Activated CD4-positive, alpha-beta T cell treated with anti-CD3 and anti-CD28 coated beads for 48 hours (primary cell): ENCODE measurements at places on chromosomes 12 and 14.

- DNase-seq = no peak
Observed at GRCh38 chr12:89166525-89166934, 185.8 kb downstream of the DUSP6 start.

DNA sequence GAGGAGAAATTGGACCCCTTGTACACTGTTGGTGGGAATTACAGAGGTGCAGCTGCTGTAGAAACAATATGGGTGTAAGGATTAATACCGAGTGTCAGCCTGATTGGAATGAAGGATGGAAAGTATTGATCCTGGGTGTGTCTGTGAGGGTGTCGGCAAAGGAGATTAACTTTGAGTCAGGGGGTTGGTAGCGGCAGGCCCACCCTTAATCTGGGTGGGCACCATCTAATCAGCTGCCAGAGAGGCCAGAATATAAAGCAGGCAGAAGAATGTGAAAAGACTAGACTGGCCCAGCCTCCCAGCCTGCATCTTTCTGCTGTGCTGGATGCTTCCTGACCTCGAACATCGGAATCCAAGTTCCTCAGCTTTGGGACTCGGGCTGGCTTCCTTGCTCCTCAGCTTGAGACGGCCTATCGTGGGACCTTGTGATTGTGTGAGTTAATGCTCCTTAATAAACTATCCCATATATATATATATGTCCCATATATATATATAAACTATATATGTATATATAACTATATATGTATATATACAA lies 38.4 kb upstream of the PPP2R5C start:
- DNase-seq = no peak

DNA sequence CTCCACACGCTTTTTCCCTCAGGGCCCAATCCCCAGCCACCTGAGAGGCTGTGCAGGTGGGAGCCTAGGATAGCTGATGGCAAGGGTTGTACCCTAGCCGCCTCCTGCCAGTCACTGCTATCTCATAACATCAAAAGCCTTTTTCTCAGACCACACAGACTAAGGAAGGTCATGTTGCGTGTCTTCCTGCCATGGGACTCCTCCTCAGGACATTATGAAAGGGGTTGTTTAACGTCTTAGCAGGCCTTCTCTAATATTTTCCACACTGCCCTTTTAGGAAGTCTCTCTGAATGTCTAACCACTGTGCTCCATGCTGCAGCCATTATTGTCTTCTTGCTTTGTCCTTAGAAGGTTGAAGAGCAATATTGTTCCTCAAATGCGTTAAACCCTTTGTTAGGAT lies 7.6 kb upstream of the SMUG1 start:
- DNase-seq = no peak

- peak; percentile 19 for DNase-seq
Observed at GRCh38 chr12:76083246-76083903, 1.1 kb downstream of the NAP1L1 start.

DNA sequence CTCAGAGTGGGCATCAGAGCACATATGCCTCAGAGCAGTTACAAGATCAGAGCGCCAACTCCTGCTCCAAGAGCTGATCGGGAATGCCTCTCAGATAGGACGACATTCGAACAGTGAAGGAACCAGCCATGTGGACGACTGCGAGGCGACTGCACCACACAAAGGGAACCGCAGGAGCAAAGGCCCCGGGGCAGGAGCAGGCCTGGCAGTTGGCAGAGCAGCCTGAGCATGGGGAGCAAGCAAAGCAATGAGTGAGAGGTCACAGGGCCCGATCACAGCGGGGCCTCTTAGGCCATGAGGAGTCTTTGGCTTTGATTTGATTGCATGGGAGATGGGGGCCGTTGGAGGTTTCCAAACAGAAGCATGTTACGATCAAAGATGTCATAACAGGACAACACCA lies 90.3 kb downstream of the LGMN start:
- DNase-seq = no peak

GRCh38 chr12:99552022-99552421 lies 95.5 kb upstream of the GARIN6 start:
- no peak for DNase-seq

GRCh38 chr14:98886982-98887381 lies 385.0 kb downstream of the BCL11B start:
- no peak for DNase-seq

GRCh38 chr12:54959291-54960018 lies 25.1 kb downstream of the TESPA1 start:
- no peak for DNase-seq

DNA sequence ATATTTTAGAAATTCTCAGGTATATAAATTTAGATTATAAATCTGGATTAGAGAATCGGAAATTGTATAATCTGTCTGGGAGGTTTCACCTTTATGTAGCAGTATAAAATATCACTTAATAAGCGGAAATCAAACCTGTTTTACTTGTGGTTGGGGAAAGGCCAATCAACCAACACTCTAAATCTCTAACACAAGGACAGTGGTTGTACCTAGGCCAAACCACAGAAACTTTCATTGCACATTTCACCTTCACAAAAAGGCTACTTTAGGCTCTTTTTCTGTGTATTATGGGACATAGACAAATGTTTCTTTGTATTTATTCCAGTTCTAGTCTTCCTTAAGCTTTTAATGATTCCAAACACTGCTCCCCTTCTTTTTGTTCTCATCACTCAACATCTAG lies 19.8 kb downstream of the ERH start:
- no peak for DNase-seq

- DNase-seq = no peak
Observed at GRCh38 chr14:104652386-104652785, 37.0 kb upstream of the INF2 start.

DNA sequence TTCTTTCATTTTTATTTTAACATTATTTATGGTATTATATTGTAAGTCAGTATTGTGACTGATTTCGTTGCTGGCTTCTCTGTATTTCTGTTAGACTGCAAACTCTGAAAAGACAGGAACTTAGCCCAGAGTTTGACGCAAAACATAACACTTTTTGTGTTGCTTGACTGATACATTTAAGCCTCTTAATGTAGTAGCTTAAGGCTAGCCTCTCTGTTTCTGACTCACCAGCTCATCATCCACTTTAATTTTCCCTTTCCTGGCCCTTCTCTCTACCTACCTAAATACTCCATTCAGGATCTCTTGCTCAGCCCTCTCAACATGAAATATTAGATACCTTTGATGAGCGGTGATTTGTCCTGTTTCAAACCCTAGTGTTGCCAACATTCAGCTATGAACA lies 420.6 kb downstream of the LRFN5 start:
- no peak for DNase-seq

DNA sequence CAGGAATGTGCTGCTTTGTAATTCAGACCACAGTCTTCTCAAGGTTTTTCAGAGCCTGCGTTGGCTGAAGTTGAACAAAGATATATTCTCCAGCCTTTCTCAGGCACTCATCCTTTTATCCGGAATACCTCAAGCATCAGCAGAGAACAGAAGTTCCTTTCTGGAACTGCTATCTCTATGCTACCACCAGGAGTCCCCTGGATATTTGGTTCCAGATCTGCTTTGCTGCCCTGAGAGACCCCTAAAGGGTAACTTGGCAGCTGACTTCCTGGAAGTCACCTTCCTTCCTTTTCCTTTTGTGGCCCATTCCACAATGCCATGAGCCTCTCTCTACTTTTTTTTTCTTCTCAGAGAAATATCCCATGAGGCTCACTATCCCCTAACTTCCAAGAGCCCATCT lies 188.2 kb downstream of the PLCZ1 start:
- DNase-seq = no peak

- DNase-seq = no peak
Observed at GRCh38 chr12:112524676-112525425, 106.1 kb downstream of the PTPN11 start.

DNA sequence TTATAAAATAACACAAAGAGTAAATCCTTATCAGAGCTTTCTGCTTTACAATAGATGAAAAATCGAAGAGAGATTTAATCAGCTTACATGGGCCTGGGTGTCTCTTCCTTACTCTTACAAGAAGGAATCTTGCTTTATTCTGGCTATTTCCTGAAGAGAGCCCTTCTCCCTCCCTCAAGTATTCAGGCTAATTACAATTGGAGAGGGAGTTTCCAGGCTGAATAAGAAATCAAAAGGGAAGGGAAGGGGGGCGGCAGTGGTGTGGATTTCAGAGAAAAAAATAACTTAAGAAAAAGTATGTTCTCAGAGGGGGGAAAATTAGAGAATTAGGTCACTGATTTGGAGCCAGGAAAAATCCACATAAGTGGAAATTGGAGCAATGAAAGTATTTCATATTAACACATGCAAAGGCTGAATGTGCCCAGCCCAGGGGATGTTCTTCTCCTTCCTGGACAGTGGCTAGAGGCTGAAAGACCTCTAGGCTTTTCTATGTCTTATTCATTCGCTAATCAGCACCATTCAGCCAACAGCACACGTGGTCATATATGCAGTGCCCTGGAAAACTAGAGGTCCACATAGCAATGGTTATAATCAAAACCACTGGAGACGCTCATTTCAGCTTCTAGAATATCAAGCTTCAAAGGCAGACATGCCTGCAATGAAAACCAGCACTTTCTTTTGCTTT lies 158.9 kb upstream of the BTG1 start:
- DNase-seq = no peak

GRCh38 chr12:129902371-129903091 lies 1.3 kb downstream of the TMEM132D start:
- DNase-seq = no peak

- peak; percentile 73 for DNase-seq
Observed at GRCh38 chr12:56593909-56594621, 36.1 kb downstream of the BAZ2A start.

- peak; percentile 72 for DNase-seq
Observed at GRCh38 chr12:50187084-50187900, 20.1 kb upstream of the CERS5 start.

GRCh38 chr12:132444957-132445883 lies 44.7 kb upstream of the FBRSL1 start:
- DNase-seq = peak; percentile 90

- no peak for DNase-seq
Observed at GRCh38 chr14:58455593-58456265, 28.2 kb downstream of the KIAA0586 start.

- no peak for DNase-seq
Observed at GRCh38 chr14:74879427-74880182, 2.1 kb upstream of the DLST start.

DNA sequence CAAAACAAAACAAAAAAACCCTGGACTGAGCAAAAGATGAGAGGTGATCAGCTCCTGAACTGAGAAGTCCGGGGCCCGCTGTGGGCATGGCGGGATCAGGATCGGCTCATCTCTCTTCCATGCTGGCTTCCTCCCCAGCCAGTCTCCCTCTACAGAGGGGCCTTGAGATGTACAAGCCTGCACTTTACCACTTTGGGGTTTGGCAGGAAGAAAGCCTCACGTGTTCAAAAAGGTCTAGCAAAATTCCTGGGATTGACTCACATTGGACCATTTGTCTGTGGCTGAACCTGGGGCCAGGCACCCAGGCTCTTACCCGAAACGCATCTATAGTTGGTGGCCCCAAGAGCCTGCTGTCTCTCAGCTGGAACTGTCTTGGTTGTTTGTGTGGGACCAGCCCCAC lies 89.0 kb downstream of the SLC24A4 start:
- DNase-seq = no peak

GRCh38 chr14:52879958-52880357 lies 70.9 kb downstream of the FERMT2 start:
- DNase-seq = no peak

DNA sequence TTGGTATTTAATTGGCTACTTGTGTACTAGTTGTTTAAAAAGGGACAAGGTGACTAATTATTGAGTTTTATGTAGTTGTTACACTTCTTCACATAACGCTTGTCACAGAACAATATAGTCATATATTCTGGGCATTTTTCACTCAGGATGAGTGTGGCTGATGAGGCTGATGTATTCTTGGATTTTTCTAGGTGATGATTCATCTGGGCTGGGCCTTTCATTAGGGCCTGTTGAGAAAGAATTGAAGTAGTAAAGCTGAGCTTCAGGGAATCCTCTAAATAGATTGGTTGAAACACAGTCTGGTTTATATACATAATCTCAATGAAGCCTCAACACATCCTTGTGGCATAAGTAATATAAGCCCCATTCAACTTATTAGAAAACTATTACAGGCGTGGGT lies 445.7 kb downstream of the DAD1 start:
- DNase-seq = no peak

GRCh38 chr12:121678716-121679300 lies 9.4 kb upstream of the MORN3 start:
- no peak for DNase-seq

- DNase-seq = no peak
Observed at GRCh38 chr14:35045798-35046047, 349 bp upstream of the FAM177A1 start.

- no peak for DNase-seq
Observed at GRCh38 chr14:99758121-99758821, 34.9 kb upstream of the EML1 start.

- peak; percentile 27 for DNase-seq
Observed at GRCh38 chr12:74365178-74365964, 172.3 kb upstream of the ATXN7L3B start.

GRCh38 chr12:1466481-1467154 lies 127.8 kb downstream of the FBXL14 start:
- DNase-seq = no peak

- no peak for DNase-seq
Observed at GRCh38 chr12:58363971-58364370, 422.6 kb downstream of the ATP23 start.

DNA sequence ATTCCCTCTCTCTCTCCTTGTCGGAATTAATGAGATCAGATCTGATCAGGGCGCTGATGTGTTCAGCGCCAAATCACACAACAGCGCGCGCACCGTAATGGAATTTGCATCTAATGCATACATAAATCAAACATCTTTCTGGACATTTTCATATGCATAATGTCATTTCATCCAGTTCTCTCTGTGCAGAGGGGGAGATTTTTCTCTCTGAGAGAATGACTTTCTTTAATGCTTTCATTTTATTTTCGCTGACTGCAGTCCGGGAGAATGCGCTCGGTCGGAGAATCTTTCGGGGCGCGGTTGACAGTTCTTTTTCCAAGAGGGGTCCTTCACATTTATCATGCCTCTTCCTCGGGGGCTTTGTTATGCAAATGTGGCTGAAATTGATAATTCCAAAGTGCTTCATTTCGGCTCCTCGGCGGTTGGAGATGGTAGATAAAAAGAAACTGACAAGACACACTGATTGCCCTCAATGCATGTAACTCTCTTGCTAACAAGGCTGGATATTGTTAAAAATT lies 615.9 kb downstream of the VRK1 start:
- DNase-seq = no peak

- DNase-seq = peak; percentile 55
Observed at GRCh38 chr14:92844204-92844603, 50.1 kb downstream of the GOLGA5 start.
